ENCODE measurements at places on chromosomes 7 and 10.

DNA sequence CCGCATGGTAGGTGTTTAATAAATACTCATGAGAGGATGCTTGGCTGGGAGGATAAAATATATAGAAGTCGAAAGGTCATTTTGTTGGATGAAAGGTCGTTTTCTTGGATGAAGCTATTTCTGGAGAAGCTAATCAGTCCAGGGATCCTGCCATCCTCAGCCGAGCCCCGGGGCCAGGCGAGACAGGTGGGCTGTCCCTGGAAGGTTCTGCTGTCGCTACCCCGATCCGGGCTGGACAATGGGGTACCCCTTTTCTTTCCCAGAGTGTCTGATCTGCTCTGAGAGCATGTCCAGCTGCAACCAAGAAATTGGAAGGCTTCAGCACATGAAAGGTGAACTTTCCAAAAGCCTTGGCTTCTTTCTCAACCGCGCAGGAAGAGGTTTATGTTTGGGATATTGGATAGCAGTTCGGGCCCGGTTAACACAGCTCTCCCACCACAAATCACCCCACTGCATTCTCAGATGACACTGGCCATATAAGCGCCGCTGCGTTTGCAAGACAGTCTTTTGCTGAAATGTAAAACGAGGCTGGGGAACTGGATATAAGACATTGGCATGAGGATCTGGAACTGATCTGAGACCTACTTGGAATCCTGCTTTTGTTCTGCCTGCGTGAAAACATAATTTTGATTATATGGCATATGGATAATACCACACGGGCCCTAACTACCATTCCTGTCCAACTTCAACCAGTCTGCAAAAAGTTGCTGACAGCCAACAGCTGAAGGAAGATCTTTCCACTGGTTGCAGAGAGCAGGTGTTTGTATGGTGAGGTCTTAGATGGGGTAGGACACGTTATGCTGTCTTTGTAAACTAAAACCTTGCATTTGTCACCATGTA, 31.2 kb upstream of the MSRB2 start:
- no peak for DNase-seq

GRCh38 chr10:84355106-84355505, 26.7 kb downstream of the CCSER2 start:
- no peak for DNase-seq

DNA sequence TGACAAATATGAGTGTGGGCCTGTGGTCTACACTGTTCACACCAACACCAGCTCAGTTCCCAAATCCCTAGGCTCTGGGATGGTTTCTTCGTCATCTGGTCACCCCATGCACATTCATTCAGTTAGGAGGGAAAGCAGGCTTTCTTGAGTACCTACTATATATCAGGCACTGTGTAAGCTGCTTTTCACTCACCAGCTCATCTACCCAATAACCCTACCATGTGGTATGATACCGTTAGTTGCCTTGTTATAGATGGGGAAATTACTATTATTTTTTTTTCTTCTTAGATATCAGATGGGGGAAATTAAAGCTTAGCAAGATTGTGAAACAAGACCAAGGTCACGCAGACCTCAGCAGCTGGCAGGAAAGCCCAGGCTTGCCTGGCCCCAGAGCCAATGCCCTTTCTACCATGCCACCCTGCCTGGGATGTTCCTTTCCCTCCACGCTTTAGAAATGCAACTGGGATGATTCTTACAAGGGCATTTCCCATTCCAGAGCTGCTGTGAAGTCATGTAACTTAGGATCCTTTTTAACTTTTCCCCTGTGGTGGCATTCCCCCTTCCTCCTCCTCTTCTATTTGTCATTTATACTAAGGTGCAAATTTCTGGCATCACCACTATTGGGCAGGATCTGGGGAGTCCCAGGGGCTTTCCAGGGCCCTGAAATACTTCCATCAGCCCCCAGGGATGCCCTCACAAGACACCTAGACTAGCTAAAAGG, 93.1 kb upstream of the EFCAB10 start:
- no peak for DNase-seq

GRCh38 chr10:42783181-42783549, 570 bp downstream of the BMS1 start:
- DNase-seq = no peak

- DNase-seq = no peak
Observed at GRCh38 chr10:51892965-51893658, 193.7 kb upstream of the CSTF2T start.

DNA sequence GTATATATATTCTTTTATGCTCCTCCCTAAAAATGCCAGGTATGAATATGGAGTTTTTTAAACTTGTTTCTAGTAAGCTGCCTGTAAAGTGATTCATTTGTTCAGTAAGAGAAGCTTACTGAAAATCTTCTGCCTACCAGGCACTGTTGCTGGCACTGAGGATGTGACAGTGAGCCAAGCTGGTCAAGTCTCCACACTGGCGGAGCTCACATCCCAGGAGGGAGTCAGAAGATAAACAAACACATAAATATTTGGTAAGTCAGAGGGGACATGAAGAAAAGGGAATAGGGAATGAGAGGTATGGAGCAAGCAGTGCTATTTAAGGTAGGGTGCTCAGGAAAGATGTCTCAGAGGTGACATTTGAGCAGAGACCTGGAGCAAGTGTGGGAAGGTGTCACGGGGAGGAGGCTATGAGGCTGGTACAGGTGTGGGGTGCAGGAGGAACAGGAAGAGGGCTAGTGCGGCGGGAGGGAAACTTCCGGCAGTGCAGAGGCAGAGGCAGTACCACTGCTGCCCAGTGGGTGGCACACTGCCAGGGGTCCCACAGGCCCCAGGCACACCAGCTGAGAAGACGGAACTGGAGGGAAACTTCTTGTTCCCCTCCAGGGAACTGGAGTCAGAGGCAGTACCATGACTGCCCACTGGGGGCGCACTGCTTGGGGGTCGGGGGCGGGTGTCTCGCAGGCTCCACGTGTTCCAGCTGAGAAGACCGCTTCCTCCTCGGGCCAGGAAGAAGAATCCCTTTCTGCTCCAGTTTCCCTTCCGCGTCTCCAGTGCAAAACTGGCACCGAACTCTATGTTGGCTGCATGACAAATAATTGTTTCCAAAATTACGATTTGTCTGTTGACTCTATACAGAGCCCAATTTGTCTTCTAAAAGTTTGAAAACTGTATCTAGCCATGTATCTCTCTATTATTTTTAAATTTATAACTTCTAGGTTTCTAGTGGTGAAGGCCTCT, 161.0 kb downstream of the TEX36 start:
- no peak for DNase-seq

GRCh38 chr10:110448682-110449418, 48.9 kb upstream of the DUSP5 start:
- DNase-seq = no peak

- DNase-seq = no peak
Observed at GRCh38 chr7:158402471-158402870, 185.2 kb downstream of the PTPRN2 start.

DNA sequence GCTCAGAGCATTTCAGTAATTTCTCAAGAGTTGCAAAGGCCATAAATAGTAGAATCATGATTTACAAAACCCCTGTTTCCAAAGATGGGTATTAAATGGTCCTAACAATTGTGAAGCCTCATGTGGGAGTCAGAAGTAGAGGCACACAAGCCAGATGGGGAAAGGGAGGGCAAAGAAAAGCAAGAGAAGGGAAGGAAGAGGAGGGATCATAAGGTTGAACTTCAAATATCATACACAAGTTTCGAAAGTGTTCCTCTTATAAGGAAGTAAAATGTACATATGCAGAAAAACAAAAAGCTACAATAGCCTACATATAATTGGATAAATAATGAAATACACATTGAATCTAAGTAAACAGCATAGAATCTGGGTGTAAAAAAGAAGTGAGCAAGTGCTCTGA, 6.0 kb downstream of the LIPN start:
- no peak for DNase-seq

- DNase-seq = no peak
Observed at GRCh38 chr7:44431091-44431608, 59.3 kb downstream of the NUDCD3 start.

GRCh38 chr10:87925570-87925969, 62.1 kb downstream of the PTEN start:
- DNase-seq = no peak

- DNase-seq = no peak
Observed at GRCh38 chr7:98943336-98943735, 65.0 kb downstream of the TRRAP start.

GRCh38 chr10:74587109-74587854, 239.1 kb upstream of the KAT6B start:
- no peak for DNase-seq

DNA sequence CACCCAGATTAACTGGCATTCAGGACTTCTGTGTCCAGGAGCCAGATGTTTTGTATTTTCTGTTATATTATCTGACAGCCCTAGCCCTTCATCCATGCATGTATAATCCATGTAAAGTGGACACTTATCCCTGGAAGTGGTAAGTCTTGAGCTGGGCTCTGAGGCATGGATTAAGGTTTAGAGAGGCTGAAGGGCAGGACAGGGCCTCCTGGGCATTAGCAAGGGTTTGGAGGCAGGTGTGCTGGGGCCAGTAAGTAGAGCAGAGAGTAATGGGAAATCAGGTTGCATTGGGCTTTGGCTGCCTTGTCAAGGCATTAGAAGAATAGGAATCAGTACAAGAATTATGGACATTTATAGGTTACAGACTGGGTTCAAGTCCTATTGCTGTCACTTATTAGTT, 138.0 kb downstream of the DYNC1I1 start:
- no peak for DNase-seq

DNA sequence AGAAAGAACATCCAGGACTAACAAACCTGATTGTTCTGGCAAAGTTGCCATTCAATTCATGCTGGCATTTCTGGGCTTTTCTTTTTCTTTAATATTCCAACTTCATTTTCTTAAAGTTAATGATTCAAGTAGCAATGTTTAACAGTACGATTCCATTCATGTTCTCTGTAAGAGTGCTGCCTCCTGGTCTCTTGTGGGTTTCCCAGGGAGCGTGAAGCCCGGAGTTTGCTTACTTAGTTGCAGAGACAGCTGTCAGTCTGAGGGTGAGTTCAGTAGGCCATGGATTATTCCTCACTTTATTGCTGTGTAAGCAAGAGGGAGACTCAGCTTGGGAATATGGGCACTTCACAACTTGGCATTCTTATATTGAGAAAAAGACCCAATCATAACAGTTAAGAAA, 142.2 kb downstream of the TWIST1 start:
- no peak for DNase-seq

DNA sequence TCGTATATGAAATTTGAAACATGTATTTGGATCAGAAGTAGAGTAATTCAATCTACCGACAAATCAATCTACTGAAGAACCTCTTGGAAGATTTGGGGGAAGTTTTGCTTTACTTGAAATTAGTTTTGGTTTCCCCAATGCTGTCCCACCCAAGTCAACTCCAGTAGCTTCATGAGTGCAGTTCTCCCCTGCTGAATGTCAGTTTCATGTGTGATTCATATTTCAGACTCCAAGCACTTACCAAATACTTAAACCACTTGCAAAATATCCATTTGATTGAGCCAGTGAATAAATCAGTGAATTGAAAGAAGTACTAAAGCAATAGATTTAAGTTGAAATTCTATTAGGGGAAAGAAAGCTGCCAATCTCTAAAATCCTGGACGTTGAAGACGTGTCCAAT, 9.3 kb downstream of the CALML5 start:
- no peak for DNase-seq

GRCh38 chr10:77415313-77415960, 222.2 kb downstream of the KCNMA1 start:
- no peak for DNase-seq

GRCh38 chr7:106019470-106019820, 56.4 kb downstream of the CDHR3 start:
- no peak for DNase-seq

DNA sequence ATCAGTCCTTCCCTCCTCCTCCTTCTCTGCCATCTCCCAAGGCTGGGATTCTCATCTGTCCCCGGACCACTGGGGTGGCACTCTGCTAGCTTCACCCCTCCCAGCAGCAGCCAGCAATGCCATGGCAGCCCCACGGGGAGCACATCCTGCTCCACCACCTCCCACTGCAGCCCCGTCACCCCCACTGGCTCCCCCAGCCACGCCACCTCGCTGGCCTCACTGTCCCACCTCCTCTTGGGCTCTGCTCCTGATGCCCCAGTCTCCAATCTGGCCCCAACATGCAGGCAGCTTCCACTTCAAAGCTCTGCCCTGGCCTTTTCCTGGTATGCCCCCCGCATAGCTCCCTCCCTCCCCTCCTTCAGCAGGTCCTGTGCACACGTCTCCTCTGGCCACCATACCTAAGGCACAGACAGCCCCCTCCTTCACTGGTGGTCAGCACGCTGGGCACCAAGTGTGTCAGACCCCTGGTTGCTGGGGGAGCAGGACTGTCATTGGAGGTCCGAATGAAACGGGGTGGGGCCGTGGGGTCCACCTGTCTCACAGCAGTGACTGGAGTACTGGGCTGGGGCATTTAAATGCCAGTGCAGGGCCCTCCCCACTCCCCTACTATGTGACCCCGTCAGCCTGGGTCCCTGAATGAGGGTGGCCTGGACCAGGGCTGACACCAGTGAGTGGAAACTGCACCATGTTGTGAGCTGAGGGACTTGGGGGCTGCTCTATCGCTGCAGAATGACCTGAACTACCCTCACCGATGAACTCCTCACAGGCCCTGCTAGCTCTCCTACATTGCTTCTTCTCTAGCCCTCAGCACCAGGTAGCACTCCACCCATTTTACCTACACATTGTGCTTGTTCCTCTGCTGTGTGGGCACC, 38.7 kb downstream of the RASGEF1A start:
- no peak for DNase-seq

DNA sequence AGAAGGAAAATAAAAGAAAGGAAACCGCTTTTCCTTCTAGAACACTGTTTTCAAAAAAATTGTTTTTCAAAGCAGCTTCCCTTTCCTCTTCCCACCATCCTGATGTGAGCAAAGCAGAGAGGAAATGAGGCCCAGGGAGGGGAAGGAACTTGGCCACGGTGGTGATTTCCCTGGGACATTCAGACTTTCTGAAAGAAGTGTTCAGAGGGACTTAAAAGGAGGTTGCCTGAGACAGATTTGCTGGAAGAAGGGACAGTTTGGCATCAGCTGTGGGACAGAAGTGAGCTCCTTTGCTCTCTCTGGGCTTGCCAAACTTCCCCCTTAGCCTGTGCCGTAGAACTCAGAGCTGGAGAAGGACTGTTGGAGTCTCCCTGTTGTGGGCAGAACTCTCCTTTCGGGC, 30.3 kb downstream of the ADCYAP1R1 start:
- DNase-seq = no peak

GRCh38 chr10:65325913-65326312, 1599.9 kb upstream of the LRRTM3 start:
- no peak for DNase-seq

DNA sequence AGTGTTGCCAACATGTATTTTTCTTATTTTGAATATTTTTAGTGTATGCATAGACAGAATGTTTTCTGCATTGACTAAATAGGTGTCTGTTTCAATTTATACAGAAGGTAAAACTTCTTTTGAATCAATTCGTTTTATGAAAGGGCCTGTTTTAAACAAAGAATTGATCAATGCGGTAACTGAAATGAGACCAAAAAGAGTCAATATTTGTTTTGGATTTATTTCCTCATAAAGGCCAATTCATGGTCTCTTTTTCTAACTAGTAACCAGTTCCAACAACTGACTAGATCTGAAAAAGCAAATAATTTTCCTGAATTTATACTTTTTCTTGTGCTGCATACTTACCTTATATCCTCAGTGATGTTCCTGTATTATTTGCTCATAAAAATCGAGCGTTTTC, 320.5 kb downstream of the DGKB start:
- DNase-seq = no peak
